ENCODE measurements at places on chromosomes 7 and 10.

- DNase-seq = no peak
These were observed 48.6 kb upstream of the NRP1 start for GRCh38 chr10:33382921-33383713.

DNA sequence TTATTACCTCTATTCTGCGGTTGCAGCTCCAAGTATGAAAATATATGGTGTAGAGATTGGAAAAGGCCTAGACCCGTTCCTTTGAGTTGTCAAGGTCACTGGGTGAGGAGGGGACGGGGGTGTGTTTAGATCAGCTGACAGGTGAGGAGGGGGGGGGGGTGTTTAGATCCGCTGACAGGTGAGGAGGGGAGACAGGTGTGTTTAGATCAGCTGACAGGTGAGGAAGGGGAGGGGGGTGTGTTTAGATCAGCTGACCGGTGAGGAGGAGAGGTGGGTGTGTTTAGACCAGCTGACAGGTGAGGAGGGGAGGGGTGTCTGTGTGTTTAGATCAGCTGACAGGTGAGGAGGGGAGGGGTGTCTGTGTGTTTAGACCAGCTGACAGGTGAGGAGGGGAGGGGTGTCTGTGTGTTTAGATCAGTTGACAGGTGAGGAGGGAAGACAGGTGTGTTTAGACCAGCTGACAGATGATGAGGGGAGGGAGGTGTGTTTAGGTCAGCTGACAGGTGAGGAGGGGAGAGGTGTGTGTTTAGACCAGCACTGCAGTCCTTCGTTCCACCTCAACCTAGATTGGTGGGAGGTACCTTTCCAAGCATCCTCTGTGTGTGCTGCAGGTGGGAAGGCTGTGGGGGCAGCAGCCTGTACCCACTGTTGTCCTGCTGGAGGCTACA, 655.0 kb upstream of the ADARB2 start:
- DNase-seq = peak; percentile 74

DNA sequence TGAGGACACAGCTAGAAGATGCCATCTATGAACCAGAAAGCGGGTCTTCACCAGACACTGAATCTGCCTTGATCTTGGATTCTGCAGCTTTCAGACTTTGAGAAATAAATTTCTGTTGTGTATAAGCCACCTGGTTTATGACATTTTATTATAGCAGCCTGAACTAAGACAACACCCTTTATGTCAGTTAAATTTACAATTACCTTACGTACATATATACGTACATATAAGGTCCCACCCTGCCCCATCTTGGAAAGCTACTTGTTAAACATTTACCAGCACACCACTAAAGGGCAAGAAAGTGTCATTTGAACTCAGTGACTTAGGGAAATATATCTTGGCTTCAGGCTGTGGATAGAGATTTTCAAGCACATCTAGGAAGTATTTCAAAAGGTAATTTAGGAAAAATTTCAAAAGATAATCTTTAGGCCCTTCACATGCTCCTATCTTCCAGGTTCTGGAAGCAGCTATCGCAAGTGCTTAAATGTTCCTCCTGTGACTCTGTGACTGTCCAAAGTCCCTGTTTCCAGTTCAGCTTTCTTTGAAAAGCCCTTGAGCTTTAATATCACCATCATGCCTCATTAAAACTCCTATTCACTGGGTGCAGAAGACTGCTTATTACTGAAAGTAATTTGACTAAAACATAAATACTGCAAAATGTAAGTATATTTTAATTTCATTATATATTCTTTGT, 9.6 kb upstream of the SRI start:
- DNase-seq = no peak

DNA sequence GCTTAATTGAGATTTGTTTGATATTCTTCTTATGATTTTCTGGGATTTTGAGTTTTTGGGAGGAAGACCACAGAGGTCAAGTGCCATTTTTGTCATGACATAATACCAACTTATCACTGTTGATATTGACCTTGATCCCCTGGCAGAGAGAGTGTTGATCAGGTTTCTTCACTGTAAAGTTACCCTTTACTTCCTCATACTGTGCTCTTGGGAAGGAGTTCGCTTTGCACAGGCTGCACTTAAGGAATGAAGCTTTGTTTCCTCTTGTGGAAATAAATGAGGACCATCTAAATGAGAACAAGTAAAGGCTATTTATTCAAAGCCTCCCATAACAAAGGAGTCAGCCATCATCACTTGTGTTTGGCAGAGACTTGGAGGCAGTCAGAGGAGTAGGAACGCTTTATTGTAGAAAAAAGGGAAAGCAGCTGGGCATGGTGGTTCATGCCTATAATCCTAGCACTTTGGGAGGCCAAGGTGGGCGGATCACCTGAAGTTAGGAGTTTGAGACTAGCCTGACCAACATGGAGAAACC, 16.1 kb downstream of the ST7 start:
- DNase-seq = no peak

- DNase-seq = no peak
These were observed 49.3 kb downstream of the ABCB4 start for GRCh38 chr7:87426160-87426559.

GRCh38 chr10:27344568-27345454, 104.2 kb upstream of the ACBD5 start:
- no peak for DNase-seq
